ENCODE measurements at places on chromosomes 4 and X.

DNA sequence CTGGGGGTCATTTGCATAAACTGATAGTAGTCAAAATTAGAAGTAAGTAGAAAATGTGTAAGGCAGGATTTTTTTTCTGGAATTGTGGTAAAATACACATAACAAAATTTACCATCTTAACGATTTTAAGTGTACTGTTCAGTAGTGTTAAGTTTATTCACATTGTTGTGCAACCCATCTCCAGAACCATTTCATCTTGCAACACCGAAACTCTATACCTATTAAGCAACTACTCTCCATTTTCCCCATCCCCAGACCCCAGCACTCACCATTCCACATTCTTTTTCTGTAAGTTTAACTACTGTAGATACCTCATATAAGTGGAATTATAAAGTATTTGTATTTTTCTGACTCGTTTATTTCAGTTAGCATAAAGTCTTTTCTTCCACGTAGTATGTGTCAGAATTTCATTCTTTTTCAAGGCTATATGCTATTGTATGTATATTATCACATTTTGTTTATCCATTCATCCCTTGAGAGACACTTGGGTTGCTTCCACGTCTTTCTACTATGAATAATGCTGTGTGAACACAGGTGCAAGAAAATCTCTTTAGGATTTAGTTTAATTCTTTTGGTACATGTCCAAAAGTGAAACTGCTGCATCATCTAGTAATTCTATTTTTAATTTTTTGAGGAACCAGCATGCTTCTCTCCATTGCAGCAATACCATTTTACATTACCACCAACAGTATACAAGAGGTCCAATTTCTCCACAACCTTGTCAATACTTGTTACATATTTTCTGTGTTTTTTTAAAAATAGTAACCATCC is 39.1 kb upstream of the NSUN7 start:
- DNase-seq = no peak

- no peak for DNase-seq
Measured at GRCh38 chr4:96354036-96354712, 514.3 kb downstream of the PDHA2 start.

GRCh38 chr4:143768007-143768591 is 67.6 kb upstream of the FREM3 start:
- peak; percentile 84 for DNase-seq

DNA sequence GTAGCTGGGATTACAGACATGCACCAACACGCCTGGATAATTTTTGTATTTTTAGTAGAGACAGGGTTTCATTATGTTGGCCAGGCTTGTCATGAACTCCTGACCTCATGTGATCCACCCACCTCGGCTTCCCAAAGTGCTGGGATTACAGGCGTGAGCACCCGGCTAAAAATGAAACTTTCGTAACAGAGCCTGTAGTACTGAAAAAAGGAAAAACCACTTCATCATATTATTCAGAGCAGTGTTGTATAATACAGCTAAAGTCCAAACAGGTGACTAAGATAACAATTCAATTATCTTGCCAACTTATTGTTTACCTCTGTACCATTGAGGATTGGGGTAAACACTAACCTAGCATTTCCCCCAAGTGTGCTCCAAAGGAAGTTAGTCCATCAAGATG is 43.9 kb upstream of the HPRT1 start:
- no peak for DNase-seq

DNA sequence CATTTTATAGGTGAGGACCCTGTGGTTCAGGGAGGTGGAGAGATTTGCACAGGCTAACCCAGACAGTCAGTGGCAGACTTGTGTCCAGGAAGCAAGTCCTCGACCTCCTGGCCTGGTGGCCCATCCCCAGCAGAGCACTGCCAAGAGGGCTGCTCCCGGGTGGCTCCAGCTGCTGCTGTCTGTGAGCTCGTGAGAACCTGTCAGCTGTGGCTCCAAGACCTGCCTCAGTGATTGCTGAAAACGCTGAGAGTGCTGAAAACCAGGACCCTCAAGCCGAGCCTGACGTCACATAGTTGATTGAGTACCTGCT is 74.2 kb downstream of the RTL9 start:
- no peak for DNase-seq

DNA sequence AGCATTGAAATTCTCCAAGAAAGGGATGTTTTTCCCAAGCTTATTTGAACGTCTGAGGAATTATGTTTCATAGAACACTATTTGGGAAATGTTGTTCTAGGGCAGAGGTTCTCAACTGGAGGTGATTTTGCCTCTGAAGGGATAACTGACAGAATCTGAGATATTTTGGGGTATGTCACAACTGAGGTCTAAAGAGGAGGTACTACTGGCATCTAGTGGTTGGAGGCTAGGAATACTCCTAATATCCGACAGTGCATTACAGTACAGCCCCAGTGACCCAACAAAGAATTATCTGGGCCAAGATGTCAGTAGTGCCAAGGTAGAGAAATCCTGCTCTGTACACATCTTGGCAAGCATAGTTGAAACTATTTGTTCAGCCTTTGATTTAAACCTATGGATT is 6.4 kb downstream of the HSPA4L start:
- DNase-seq = peak; percentile 8
